HFFc6 (cell line): ENCODE measurements at places on chromosomes 16 and 17. TPM values are rescaled to one million over a fixed set of nuclear protein-coding genes. Genes with fewer than 3 reads are reported as not detected.

Gene KRTAP4-11
- total RNA-seq: not detected in 3 replicates

GRCh38 chr16:11742093-11742535, 543 bp downstream of the TXNDC11 start:
- DNase-seq: no peak

Gene TBC1D3G
- total RNA-seq: not detected in 3 replicates

GRCh38 chr17:17938388-17939107, 33.7 kb downstream of the TOM1L2 start:
- DNase-seq: no peak
